Caco-2 (cell line): ENCODE measurements at places on chromosomes 7 and 10. TPM values are rescaled to one million over a fixed set of nuclear protein-coding genes. Genes with fewer than 3 reads are reported as not detected.

- no peak for DNase-seq
Observed at GRCh38 chr10:85961073-85961472, 405.5 kb downstream of the GRID1 start.

DNA sequence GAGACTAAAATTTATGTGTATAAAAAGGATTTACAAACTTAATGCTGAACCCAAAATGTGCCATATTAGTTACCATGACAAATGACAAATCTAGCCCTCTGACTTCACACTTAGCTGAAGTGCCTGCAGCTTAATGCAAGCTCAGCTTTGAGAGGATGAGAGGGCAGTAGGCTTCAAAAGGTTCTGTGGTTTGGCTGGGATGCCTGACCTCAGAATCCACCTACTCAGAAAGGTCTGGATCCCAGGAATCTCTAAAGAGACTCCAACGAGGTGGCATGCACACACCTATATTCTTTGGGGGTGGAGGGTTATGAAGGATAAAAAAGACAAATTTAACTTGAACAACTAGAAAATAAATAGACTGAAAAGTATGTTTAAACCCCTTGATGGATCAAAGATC lies 213.4 kb downstream of the TAX1BP1 start:
- DNase-seq = no peak

DNA sequence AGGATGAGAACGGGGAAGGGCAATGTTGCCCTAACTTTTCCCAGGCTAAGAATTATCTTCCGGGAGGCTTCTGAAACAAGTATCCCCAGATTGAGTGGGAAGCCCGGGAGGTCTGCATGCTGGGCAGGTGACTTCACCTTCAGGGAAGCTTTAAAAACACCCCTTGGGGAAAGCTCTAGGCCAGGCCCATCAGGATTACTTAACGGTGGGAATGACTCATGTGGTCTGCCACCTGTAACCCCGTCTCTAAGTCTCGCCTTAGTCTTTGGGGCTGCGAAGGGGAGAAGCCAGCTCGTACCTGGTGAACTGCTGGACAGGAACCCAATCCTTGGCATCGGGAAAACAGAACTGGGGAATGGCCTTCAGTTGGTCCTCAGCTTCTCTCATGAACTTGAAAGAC lies 80.1 kb upstream of the MKRN1 start:
- DNase-seq = no peak

Gene BAG3
- total RNA-seq = 30.7 and 31.6 TPM in 2 replicates

Gene CPED1
- total RNA-seq = 0.23 and 0.56 TPM in 2 replicates

Gene RAB19
- total RNA-seq = 3.8 and 4.1 TPM in 2 replicates

Gene GRK5
- total RNA-seq = 7.7 and 8.9 TPM in 2 replicates

Gene ANKRD30A
- 0.14 TPM in 1 of 2 replicates, not detected in the other for total RNA-seq
